Upper lobe of left lung (tissue), 6 donors: ENCODE measurements at places on chromosomes 12 and 14. TPM values are rescaled to one million over a fixed set of nuclear protein-coding genes. Genes with fewer than 3 reads are reported as not detected.

DNA sequence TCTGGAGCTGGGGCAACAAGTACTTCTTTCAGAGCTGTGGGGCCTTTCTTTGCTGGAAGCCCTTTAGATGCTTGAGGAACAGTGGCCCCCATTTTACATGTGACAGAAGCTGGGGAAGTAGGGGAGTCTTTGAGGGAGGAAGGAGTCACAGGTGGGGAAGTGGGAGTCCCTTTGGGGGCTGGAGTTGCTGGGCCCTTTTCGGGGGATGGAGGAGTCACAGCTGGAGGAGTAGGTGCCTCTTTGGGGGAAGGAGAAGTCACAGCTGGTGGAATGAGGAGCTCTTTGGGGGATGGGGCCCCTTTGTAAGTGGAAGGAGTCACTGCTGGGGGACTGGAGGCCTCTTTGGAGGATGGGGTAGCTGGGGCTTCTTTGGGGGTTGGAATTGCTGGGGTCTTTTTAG lies 8.6 kb downstream of the NACA start:
- no peak for DNase-seq

- DNase-seq: no peak
Observed at GRCh38 chr14:71659159-71659558, 273.1 kb upstream of the RGS6 start.

DNA sequence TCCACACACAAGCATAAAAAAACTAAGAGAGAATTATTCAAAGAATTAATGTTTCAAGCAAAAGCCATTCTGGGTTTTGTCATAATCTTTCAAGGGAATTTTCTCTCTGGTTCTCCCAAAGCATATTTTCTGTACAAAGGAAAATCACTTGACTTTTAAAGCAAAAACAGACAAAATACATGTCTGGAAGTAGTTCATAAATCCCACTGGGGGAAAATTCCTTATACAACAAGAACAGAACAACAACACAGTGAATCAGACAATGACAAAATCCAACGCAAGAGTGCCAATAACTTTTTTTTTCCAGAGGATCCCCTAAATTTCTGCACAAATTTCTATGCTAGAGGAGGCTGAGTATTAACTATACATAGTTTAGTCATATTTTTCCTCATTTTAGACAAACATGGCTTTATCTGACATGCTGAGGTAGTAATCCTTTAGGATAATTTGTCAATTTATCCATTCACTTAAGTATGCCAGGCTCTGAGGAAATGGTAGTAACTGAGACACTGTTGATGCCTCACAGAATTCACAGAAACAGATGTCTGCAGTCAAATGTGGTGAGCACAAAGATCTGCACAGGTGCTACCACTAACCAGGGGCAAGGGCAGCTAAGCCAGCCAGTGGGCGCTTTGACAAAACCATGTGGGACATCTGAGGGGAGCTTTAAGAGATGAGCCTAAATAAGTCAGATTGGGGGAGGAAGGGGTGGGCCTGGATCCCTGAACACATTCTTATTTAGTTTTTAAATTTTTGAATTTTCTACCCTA lies 38.0 kb downstream of the GRIP1 start:
- no peak for DNase-seq

GRCh38 chr12:19234171-19234704 lies 104.7 kb downstream of the PLEKHA5 start:
- DNase-seq: no peak

GRCh38 chr14:78103271-78103670 lies 66.9 kb upstream of the NRXN3 start:
- no peak for DNase-seq

Gene GARIN6
- not detected for total RNA-seq

Gene FOXN4
- total RNA-seq: 5.2 TPM

Gene DTX1
- total RNA-seq: 2.3 TPM

DNA sequence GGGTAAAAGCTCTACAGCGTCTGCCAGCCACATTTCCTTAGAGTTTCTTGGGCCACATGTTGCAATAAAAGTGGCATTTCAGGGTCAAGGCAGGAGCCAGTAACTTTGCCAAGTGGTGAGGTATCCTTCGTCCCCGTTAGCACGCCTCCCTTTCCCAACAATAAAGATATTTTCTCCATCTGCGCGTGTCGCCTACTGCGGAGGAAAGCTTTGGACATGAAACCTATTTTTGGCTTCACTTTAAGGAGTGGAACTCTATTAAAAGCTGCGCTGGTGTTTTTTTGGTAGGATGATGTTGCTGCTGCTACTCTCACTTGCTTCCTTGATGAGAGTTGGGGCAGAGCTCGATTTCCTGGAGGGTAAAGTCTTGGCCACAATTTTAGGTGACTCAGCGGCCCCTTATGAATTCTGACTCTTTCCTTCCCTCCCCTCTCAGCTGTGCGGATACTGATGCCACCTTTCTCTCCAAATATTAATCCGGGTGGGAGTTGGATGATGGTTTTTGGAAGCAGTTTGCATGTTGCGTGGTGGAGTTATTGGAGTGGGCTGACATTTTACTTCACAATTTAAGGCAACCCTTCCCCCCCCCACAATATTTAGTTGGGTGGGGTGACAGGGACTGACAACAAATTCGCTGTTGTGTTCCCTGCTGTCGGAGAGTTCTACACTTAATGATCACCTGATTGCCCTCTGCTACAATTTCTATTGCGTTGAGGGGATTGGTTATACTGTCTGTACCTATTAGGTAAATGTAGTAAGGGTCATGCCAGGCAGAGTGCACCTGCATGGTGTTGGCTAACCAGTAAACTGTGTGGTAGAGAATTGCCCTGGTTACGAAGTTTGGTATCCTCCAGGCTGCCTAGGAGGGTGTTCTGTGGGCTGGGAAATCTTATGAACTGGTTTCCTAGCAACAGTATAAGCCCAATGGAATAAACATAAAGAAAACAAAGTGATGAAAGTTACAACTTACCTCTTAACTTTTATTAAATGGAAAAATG lies 1.1 kb downstream of the CCDC91 start:
- DNase-seq: no peak

DNA sequence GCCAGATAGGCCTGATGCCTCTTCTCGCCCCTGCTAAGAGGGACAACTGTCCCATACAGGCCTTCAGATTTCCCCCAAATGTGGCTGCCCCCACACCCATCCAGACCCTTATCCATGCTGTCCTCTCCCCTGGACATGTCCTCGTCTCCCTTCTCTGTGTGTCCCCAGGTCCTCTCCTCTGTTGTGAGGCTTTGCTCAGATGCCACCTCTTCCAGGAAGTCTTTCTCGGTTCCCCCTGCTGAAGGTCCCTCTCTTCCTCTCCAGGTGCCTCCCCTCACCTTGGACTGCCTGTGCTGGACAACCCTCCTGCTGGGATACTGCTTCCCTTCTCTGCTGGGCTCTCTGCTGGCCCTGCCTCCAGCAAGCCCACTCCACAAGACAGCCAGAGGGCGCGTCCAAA lies 33.7 kb downstream of the BEGAIN start:
- DNase-seq: no peak

Gene MYO1H
- 0.17 TPM for total RNA-seq

- DNase-seq: no peak
Observed at GRCh38 chr12:125922330-125922729, 857.1 kb downstream of the AACS start.
